ENCODE measurements at places on chromosomes 16 and 17.

GRCh38 chr17:15436473-15437302, 30.7 kb downstream of the CDRT4 start:
- DNase-seq, result peak; percentile 42

DNA sequence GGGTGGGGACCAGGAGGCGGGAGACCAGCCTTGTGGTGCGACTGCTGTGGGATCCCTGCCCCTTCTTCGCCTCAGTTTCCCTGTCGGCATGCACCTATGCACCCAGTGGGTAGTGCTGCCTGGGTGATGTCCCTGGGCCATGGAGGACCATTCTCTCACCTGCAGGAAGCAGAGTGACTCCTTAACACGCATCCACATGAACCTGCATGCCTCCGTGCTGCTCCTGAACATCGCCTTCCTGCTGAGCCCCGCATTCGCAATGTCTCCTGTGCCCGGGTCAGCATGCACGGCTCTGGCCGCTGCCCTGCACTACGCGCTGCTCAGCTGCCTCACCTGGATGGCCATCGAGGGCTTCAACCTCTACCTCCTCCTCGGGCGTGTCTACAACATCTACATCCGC, 25.2 kb downstream of the ADGRG5 start:
- DNase-seq, result no peak

DNA sequence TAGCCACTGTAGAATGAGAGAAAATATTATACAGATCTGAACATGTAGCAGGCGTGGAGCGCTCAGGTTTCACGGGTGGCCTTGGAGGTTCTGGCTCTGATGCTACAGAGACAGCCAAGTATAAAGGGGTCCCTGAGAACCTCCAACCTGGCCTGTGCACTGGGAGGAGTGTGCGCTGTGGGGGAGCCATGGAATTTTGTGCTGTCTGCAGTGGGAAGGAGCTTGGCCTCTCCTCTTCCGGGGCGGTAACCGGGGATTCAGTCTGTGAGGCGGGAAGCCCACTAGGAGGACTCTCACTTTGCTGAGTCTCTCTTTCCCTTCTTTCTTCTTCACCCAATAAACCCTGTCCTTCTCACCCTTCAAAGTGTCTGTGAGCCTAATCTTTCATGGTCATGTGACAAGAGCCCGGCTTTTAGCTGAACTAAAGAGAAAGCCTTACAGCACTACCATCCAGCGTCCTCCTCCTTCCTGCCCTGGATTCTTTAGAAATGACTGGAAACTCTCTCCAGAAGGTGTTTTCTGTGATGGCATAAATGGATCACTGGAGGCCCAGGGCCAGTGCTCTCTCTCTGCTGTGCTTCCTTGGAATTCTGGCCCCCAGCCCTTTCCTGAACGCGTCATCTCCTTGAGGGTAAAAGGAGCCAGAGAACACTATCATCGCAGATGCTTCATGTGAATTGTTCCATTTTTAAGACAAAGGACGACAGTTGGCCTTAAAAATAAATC, 232.1 kb upstream of the CACNG5 start:
- no peak for DNase-seq

- DNase-seq, result no peak
Observed at GRCh38 chr17:72380737-72381136, 259.9 kb downstream of the SOX9 start.

GRCh38 chr17:58235821-58236220, 2.6 kb upstream of the LPO start:
- no peak for DNase-seq

DNA sequence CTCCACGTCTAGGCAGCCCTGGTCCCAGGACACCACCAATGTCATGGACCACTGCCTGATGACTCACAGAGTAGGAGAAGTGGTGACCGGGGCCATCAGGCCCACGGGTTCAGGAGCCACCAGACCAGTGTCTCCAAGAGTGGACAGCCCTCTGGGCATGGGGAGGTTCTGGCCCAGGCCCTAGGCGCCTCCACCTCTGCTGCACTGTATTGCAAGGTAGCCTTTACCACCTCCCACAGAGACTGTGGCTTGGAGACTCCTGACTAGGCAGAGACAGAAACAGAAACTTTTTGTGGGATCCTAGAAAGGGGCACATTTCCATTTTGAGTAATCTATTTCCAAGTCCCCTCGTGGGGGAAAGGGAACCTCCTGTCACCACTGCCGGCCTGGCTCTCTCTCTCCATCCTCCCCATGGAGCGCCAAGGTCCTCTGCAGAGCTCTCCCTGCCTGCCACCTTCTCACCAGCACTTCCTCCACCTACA, 2.9 kb downstream of the CDIP1 start:
- DNase-seq, result no peak

- no peak for DNase-seq
Observed at GRCh38 chr16:78962457-78962929, 638.0 kb downstream of the MAF start.

GRCh38 chr17:79991140-79991923, 44.3 kb downstream of the TBC1D16 start:
- DNase-seq, result peak; percentile 88

- DNase-seq, result no peak
Observed at GRCh38 chr17:14756479-14756878, 455.6 kb downstream of the HS3ST3B1 start.

GRCh38 chr17:63999680-64000531, 1.8 kb downstream of the PRR29 start:
- DNase-seq, result no peak

GRCh38 chr17:36597226-36597625, 4.2 kb upstream of the MRM1 start:
- DNase-seq, result no peak

DNA sequence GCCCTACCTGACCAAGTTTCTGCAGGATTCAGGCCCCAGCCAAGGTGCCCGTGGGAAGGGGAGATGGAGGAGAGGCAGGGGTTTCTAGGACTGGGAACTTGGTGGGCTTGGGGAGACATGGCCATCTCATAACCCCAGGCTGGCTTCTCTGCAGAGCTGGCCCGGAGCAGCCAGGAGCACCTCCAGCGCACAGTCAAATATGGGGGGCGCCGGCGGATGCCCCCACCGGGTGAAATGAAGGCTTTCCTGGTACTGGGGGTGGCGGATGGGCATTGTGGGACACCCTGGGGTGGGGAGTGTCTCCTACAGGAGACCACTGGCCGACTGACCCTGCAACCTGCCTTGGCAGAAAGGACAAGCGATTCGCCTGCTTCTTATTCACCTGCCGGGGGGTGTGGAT, 9.2 kb upstream of the SMIM5 start:
- no peak for DNase-seq

DNA sequence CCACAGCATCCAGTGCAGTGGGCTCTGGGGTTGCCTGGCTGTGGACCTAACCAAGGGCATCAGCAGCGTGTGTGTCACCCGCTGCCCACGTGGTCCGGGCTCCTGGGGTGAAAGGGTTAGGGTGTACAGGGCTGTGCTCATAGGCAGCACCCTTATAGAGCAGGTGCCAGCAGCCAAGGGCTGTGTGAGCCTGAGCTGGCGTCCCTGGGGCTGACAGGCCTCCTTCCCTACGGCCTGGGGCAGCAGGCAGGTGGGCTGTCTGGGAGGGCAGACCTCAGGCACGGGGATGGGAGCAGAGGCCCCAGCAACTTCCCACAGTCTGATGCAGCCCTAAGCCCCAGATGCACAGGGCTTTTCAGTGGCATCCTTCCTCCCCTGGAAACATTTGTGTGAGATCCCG, 13.9 kb downstream of the CD300A start:
- no peak for DNase-seq

All from CD4-positive, alpha-beta T cell treated with Interleukin-4 for 1 hour (primary cell).